ENCODE measurements at places on chromosomes 6 and 20.
A peak's percentile ranks its signal among the peaks of the same experiment; 100 is the strongest.

DNA sequence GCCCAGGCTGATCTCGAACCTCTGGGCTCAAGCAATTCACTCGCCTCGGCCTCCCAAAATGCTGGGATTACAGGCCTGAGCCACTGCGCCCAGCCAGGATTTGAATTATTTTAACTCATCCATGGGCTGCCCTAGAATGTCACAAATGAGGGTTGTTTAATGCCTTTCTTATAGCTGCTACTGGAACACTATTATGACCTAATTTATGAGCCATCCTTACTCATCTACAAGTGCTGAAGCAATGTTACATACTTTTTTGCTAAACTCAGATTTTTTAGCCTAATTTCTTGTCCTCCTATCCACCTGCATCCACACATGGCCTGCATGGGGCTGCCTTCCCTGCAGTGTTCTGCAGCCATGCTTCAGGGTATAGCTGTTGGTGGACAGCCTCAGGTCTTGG lies 59.9 kb downstream of the RTN4IP1 start:
- no peak for DNase-seq

GRCh38 chr20:47347661-47348435 lies 8.7 kb downstream of the ZMYND8 start:
- no peak for DNase-seq

- no peak for DNase-seq
Observed at GRCh38 chr6:147826698-147827097, 318.2 kb downstream of the SAMD5 start.

- no peak for DNase-seq
Observed at GRCh38 chr20:44429017-44429339, 46.7 kb upstream of the TTPAL start.

- no peak for DNase-seq
Observed at GRCh38 chr6:159858259-159858658, 32.5 kb upstream of the MAS1 start.

GRCh38 chr6:130029163-130029562 lies 10.8 kb downstream of the L3MBTL3 start:
- no peak for DNase-seq

DNA sequence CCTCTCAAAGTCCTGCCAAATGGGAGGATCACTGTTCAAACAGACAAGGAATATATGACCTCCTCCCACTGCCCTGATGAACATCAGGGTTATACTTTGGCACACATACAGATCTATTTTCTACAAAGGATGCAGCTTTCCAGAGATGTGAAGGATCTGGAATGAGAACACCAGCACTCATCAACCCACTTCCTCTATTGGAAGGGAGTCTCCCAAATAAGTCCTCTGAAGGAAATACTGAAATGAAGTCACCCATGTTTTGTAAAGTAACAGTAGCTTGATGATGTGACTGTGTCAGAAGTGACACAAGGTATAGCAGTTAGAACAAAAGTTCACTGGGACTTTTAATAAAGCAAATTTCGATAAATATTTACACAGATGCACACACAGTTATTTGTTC lies 104.9 kb downstream of the OGFRL1 start:
- DNase-seq = no peak

DNA sequence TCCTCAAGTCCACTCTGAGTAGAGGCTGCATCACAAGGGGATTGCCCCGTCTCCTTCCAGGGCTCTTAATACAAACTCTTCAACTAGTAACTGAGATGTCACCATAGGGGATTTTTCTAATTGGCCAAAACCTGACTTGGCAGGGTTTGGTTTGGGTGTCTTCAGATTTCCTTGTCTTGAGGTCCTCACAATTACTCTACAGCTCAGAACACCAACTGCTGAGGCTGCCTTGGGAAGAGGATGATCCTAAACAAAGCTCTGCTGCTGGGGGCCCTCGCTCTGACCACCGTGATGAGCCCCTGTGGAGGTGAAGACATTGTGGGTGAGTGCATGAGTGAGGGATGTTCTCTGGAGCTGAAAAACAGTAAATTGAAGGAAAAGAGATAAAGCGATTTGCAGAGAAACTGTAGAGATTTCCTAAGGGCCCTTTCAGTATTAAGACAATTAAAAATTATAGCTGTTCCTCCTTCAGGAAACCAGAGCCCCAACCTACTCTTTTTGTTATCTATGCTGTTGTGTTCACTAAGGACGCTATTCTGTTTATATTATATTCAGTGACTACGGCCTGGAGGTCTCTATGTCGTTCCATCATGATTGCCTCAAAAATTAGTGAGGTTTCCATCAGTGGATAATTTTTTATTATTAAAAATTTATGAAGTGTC lies at the start of gene HLA-DQA1:
TSS of gene HLA-DQA1 (plus strand) at position 188 of the 662 bp plus-strand sequence. CDS start at position 241, 53 bp downstream.
- peak; percentile 60 for DNase-seq

DNA sequence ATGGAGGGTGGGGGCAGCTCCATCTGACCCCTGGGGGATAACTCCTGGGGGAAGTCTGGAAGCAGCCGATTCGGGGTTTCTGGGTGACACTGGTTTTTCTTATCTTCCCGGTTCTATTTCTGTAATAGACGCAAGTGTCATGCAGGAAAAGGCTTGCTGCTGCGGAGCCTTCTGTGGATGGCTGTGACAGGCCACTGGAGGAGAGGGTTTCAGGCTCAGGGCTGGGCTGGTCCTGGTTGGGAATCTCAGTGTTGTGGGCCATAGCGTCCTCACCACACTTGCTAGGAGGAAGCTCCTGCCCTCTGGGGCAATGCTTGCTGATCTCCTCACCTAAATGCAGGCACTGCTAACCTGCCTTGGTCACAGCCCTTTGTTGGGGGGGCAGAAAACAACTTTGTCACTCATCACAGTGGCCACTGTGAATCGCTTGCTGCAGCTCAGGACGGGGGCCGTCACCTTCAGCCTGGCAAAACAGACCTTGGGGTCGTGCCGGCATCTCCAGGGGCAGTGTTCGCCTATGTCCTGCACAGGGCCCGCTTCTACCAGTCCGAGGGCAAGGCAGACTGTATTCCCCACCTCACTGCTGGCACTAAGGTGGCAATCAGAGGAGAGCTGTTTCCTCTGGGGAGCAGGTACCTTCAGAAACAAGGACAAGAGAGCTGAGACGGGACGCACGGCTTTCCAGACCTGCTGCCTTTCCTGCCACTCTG lies 4.4 kb upstream of the TUBB1 start:
- DNase-seq = no peak

GRCh38 chr20:49426873-49427272 lies 55.6 kb downstream of the KCNB1 start:
- DNase-seq = no peak

DNA sequence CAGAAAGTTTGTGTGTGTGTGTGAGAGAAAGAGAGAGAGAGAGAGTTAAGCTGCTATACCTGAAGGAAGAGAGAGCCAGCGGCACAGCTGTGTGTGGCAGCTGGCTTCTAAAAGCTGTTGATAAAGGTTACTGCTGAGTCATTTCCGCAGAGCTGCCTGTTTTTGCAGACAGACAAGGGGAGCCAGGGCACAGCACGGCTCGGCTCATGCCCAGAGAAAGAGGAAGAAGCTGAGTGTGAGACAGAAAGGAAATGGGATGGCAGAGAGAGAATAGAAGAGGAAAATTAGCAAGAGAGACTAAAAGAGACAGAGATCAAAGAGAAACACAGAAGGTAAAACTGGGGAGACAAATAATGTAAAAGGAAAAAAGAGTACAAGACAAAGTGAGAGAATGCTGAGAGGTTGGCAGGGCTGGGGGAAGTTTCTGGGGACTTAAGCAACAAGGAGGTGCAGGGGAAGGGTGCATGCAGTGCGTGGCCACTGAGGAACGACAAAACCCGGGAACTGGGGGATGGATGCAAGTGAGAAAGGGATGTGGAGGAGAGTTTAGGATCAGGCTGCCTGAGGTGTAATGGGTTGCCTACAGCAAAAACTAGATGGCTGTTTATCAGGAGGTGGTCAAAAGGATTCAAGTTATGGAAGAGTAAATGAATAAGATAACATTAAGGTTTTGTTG lies 22.7 kb downstream of the HLA-A start:
- DNase-seq = peak; percentile 70

DNA sequence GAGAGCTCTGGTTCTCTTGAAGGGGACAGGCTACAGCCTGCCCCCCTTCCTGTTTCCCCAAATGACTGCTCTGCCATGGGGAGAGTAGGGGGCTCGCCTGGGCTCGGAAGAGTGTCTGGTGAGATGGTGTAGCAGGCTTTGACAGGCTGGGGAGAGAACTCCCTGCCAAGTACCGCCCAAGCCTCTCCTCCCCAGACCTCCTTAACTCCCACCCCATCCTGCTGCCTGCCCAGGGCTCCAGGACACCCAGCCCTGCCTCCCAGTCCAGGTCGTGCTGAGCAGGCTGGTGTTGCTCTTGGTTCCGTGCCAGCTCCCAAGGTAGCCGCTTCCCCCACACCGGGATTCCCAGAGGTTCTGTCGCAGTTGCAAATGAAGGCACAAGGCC lies 9.8 kb downstream of the VEGFA start:
- DNase-seq = no peak
